ENCODE measurements at places on chromosomes 16 and 17.

- no peak for DNase-seq
Measured at GRCh38 chr16:56919099-56919800, 12.7 kb upstream of the HERPUD1 start.

GRCh38 chr17:45101546-45101882 is 30.8 kb downstream of the PLCD3 start:
- no peak for DNase-seq

GRCh38 chr17:3602499-3602898 is 6.7 kb downstream of the TRPV1 start:
- DNase-seq = peak; percentile 52

DNA sequence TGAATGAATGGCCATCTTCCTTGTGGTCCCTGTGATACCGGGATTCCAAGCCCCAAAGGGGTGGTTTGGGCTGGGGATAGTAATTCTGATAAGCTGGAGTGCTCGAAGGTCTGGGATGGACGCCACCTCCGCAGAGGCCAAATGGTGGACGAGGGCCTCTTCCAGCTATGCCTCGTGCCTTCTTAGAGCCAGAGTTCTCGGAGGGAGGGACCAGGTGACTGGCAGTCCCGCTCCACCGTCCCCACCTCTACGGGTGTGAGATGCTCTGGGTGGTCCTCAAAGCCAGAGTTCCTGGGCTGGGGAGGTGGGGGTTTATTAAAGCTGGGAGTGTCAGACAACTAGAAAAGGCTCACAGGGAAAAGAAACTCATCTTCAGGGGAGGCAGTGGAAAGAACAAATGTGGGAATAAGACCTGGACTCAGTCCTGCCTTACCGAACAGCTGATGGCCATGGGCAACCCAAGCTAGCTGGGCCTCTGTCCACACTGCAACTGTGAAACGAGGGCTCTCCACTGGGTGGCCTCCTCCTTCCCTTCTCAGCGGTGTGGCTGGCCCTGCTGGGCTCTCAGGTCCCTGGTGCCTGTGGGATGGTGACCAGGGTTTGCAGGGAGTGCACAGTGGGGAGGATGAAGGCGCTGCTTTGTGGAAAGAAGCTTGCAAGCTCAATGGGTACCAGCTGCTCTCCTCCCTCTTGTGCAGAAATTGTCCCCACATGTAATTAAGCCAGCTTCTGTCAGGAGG is 75.2 kb downstream of the N4BP1 start:
- DNase-seq = no peak

DNA sequence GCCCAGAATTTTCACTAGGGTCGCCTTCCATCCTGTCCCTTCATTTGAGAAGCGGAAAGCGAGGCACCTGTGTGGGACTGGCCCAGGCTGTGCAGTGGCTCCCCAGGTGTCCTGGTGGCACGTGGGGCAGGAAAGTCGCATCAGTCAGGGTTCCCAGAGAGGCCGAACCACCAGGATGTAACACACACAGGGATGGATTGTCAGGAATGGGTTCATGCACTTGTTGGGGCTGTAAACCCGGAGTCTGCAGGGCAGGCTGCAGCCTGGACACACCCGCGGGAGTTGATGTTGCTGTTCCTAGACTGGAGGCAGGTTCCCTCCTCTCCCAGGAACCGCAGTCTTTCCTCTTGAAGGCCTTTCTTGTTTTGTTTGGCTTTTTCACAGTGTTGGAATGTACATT is 30.7 kb upstream of the RPTOR start:
- no peak for DNase-seq

GRCh38 chr16:47067203-47067602 is 76.5 kb downstream of the NETO2 start:
- DNase-seq = no peak

DNA sequence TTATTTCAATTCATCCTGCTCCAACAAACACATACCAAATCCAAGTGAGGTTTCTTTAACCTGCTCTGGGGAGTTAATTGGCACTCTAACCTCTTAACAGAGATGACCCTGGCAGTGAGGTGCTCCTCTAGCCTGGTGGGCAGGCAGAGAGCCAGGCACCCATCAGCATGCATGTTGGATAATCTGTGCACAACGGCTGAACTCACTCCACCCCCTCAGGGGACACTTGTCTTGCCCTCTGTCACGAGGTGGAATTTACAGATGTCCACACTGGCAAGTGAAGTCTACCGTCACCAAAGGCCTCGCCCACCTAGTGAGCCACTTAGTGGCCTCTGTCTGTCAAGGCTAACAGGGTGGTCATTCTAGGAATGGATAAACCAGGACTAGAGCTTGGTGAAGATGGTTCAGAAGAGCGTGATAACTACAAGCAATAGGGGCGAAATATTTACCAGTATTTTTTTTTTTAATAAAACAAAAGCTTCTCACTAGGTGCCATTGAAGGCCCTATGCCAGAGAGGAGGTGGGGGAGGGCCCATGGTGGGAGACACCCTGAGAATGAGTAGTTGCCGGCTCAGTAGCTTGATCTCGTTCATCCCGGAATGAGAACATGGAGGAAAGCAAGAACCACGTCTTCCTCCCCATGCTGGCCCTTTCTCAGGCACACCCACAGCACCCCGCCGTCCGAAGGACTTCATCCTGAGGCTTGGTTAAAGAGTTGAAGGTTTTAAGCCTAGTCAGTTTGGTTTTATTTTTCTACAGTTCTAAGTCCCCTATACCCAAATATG is 25.2 kb downstream of the PLD6 start:
- DNase-seq = no peak

GRCh38 chr16:30805056-30805369 is 18.0 kb upstream of the ZNF629 start:
- DNase-seq = peak; percentile 26

DNA sequence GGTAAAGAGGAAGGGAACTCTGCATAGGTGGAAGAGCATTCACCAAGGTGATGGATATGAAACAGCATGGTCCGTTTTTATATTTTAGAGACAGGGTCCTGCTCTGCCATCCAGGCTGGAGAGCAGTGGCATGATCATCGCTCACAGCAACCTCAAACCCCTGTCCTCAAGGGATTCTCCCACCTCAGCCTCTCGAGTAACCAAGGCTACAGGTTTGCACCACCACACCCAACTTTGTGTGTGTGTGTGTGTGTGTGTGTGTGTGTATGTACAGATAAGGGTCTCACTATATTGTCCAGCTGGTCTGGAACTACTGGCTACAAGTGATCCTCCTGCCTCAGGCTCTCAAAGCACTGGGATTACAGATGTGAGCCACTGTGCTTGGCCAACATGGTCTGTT is 77.5 kb upstream of the NACA2 start:
- DNase-seq = no peak

Data from suppressor macrophage (primary cell).